IMR-90 (cell line): ENCODE measurements at places on chromosomes 2 and 18. TPM values are rescaled to one million over a fixed set of nuclear protein-coding genes. Genes with fewer than 3 reads are reported as not detected.
A peak's percentile ranks its signal among the peaks of the same experiment; 100 is the strongest.

GRCh38 chr2:171178993-171179392 is 18.3 kb upstream of the TLK1 start:
- no peaks in the 10 kb centered on the region for H3K36me3 ChIP-seq
- DNase-seq: no peak
- no peaks in the 10 kb centered on the region for H3K27me3 ChIP-seq

The RAB6D gene
- total RNA-seq: not detected in 2 replicates

The GALNT13 gene
- total RNA-seq: not detected in 2 replicates

The ANKRD29 gene
- total RNA-seq: under 0.01 and 0.18 TPM in 2 replicates

The MROH2A gene
- total RNA-seq: not detected in 2 replicates

- H3K4me3 ChIP-seq: no peak overlapping the region
- no peaks in the 10 kb centered on the region for H3K27me3 ChIP-seq
- DNase-seq: peak; percentile 63
- peaks cover 10% of the 10 kb centered on the region for H3K4me1 ChIP-seq
- H3K27ac ChIP-seq: no peak overlapping the region
- H3K36me3 ChIP-seq: peaks cover 12% of the 10 kb centered on the region
Measured at GRCh38 chr2:120283649-120284048, 31.0 kb downstream of the RALB start.
